Effector CD8-positive, alpha-beta T cell (primary cell): ENCODE measurements at places on chromosomes 2 and 18.

GRCh38 chr18:60654298-60654697, 281.7 kb upstream of the MC4R start:
- DNase-seq, result no peak

DNA sequence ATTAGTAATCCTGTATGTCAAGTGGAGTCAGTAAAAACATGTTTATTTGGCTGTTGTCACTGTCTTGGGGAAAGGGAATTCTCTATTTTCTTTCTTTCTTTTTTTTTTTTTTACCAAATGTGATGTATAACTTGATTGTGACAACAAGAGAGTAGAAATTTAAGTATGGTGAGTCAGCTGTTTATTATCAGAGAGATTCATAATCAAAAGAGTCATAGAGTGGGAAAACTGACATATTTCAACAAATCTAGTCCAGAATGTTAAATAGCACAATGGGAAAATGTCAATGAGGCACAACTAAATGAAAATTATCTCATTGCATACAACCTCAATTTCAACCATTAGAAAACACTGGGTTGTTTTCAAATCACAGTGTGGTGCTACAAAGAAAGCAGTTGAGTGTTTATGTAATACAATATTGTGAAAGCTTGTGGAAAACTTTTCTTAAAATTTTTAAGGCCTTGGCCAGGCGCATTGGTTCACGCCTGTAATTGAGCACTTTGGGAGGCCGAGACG, 111.9 kb upstream of the DTNA start:
- no peak for DNase-seq

GRCh38 chr2:218400167-218400929, 680 bp downstream of the CTDSP1 start:
- DNase-seq, result peak; percentile 45

DNA sequence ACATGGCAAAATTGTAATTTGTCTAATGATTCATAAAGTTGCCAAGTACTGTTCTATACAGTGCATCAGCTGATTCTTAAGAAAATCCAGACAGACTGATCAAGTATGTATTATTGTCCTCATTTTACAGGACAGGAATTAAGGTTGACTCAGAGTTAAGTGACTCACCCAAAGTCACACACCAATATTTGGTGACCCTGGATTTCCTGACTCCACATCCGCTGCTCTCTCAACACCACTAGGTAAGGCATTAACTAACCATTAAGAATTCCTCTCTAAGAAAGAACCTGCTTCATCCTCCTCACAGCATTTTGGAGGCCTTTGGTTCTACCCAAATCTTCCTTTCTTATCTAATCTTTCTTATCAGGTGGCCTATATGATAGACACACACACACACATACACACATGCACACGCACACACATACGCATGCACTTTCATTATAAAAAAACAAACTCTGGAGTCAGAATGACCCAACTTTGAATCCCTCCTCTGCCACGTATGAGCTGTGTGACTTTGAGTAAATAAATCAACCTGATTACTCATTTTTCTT, 150.8 kb downstream of the ANKRD44 start:
- DNase-seq, result no peak

DNA sequence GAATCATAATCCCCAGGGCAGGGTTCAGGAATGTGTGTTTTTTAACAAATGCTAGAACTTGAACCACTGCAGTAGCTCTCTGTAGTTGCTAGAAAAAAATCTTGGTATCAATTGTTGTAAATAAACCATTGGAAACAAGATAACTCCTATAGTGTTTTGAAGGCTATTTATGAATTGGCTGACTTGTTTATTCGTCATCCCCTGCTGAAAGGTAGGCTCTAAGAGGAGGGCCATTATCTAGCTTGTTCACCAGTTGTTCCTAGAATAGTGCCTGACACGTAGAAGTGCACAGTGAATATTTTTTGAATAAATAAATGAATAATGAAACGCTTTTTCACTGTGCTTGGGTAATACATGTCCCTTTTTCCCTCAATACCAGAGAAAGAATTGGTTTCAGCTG, 211.4 kb downstream of the BABAM2 start:
- no peak for DNase-seq

DNA sequence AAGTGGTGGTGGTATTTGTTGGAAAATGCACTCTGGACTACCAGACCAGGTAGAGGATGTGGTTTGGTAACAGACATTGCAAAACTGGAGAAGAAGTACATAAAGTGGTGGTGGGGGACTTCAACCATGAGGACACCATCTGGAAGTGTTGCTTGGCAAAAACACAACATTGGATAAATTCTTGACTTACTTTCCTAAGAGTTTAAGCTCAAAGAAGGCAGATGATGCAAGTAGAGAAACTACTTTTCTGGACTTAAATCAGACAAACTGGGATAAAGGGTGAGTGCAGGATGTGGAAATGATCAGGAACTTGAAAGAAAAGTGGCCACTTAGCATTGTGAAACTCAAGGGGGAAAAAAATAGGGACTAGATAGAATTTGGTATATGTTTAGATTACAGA, 487.4 kb downstream of the ZEB2 start:
- DNase-seq, result no peak

DNA sequence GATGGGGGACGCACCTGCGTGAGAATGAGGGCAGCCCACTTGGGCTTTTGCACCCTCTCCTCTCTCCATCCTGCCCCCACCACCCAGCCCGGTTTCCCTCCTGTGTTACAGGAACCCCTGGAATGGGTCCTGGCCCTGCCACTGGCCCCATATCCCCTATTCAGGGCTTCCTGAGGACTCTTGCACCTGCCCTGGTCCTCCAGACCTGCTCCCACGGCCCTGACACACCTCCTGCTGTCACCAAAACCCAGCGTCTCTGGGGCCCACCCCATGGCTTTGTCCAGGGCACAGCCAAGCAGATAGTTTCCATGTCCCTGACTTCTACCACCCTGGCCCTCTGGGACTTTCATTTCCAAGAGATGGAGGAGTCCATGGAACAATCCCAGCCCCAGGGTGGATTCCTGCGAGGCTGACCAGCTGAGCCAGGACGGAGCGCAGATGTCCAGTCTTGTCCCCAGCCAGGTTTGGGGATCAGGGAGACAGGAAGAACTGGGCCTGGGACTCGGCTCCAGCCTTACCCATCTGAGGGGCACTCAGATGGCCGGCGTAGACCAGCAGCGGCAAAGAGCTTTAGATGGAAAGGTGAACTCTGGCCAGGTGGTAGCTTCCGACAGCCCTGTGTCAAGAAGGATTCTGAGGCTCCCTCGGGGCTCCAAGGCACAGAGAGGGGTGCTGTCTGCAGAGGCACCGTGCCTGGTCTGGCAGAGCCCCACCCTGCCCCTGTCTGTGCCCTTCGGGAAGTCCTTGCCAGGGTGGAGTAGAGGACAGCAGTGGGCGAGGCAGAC, 12.0 kb downstream of the GPR35 start:
- no peak for DNase-seq

DNA sequence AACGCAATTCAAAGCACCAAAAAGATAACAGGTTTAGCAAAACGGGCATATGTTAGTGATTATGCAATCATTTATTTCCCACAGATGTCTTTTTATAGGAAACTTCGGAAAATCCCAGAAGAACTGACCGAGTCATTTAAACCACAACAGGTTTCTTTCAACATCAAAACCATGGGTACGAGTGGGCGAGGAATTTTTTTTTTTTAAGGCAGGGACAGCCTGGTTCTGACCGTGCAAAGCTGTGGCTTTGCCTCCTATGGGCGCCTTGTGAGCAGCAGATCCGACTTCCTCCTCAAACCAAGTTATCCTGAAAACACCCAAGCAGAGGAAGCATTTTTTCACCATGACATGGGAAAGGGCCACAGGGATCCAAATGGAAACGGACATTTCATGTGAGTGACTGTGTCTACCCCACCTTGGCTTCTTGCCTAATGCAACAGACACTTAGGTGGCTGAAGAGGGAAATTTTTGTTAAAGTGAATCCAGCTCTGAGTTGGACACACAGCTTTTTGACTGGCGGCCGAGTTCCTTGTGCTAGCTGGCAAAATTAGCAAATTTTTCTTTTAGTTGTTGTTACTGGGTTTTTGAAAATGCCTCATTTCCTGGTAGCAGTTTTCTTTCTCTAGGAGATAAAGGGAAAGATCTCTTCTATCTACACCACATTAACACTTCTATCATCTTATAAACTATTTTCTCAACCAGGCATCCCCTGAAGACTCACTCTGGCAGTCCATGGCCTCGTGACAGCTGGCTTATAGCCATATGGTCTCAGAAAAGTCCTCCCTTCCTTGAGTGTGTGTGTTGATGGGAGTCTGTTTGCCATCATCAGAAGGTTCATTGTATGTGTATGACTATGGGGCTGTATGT, 487.4 kb upstream of the ZEB2 start:
- no peak for DNase-seq

- no peak for DNase-seq
Measured at GRCh38 chr18:54684784-54685183, 93.7 kb downstream of the DYNAP start.
